ENCODE measurements at places on chromosomes 2 and 18.

GRCh38 chr2:133682347-133682746 is 114.1 kb upstream of the NCKAP5 start:
- DNase-seq = no peak

GRCh38 chr2:88016960-88017779 is 823 bp upstream of the RNU2-63P start:
- peak; percentile 44 for DNase-seq

GRCh38 chr2:235626658-235627057 is 132.8 kb downstream of the AGAP1 start:
- no peak for DNase-seq

DNA sequence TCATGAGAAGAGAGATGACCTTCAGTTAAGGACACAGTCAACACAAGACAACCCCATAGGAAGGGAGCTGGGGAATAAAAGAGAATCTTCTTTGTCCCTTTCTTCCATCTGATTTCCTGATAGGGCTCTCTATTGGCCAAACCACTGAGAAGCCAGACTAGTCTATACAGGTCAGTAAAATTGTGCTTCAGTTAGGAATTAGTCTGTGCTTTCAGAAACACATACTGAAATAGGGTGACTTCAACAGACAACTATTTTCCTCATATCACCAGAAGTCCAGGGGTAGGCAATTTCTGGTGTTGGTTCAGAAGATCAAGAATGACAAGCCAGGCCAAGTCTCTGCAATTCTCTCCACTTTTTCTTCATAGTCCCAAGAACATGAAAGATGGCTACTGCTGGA is 151.7 kb upstream of the SP5 start:
- no peak for DNase-seq

GRCh38 chr2:219675221-219675620 is 47.8 kb downstream of the SLC4A3 start:
- DNase-seq = no peak

GRCh38 chr18:11909061-11909455 is 941 bp upstream of the MPPE1 start:
- DNase-seq = no peak

GRCh38 chr2:175686002-175686401 is 316.1 kb downstream of the LNPK start:
- no peak for DNase-seq

GRCh38 chr18:52060607-52061304 is 279.2 kb upstream of the DCC start:
- DNase-seq = no peak

DNA sequence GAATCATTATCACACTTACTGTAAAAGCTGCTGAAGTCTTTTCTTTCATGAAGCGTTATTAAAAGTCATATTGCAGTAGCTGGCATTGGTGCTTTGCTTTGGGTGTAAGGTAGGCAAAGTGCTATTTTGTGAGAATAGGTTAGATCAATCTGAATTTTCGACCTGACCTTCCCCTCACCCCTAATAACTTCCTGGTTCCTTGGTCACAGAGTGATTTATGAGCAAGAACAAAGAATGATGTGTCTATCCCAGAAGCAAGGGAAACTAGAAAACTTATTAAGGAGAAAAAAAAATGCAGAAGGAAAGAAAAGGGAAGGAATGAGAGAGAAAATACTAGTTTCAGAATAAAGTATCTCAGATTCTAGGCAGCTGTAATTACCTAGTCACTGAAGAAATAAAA is 163.1 kb upstream of the MEIS1 start:
- no peak for DNase-seq

DNA sequence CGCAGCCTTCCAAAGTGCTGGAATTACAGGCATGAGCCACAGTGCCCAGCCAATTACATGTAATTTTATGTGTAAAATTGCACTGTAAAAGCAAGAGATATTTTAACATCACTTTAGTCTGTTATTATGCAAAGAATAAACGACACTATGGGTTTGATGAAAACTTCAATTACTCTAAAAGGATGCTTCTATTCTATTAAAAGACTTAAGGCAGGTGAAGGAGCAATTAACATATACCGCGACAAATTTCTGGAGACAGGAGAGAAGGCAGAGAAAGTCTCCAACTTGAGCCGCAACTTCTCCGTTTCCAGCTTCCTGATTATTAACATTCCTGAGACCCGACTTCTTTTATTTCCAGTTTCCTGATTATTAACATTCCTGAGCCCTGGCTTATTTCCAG is 53.7 kb downstream of the FAM210A start:
- no peak for DNase-seq

GRCh38 chr2:100182494-100183361 is 40.3 kb upstream of the AFF3 start:
- DNase-seq = no peak

DNA sequence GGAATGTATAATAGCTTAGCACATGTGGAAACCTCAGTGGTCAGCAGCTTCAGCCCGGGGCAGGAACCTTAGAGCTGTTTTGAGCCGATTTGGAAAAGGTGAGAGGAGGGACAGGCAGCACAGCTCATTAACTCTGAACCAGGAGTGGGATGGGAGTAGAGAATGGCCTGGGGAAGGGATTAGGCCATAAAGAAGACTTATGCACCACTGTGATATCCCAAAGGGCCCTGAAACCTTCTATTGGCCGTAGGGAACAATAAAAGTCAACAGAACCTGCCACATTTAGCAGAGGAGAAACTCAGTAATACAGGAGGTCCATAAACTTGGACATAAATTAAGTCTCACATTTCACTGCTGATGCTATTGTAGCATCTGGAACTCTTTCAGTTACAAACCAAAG is 124.2 kb upstream of the REV1 start:
- no peak for DNase-seq

DNA sequence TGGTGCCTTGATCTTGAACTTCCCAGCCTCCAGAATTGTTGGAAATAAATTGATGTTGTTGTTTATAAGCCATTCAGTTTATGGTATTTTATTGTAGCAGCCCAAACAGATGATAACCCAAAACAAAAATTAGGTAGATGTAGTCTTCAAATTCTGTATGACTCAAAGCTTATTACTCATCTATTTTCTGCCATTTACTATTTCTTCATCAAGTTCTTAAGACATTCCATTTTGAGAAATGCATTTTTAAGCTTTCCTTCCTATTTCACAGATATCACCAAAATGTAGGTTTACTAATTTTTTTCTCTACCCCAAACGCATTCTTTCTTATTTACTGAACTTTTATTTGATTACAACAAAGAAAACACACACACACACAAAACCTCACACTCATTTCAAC is 148.2 kb downstream of the RND3 start:
- no peak for DNase-seq
